Stimulated activated CD4-positive, alpha-beta T cell treated with anti-CD3 and anti-CD28 coated beads, Interleukin-1b, Interleukin-23, amount 100 ng/mL, for 1 hour (primary cell): ENCODE measurements at places on chromosomes 7 and 10.

DNA sequence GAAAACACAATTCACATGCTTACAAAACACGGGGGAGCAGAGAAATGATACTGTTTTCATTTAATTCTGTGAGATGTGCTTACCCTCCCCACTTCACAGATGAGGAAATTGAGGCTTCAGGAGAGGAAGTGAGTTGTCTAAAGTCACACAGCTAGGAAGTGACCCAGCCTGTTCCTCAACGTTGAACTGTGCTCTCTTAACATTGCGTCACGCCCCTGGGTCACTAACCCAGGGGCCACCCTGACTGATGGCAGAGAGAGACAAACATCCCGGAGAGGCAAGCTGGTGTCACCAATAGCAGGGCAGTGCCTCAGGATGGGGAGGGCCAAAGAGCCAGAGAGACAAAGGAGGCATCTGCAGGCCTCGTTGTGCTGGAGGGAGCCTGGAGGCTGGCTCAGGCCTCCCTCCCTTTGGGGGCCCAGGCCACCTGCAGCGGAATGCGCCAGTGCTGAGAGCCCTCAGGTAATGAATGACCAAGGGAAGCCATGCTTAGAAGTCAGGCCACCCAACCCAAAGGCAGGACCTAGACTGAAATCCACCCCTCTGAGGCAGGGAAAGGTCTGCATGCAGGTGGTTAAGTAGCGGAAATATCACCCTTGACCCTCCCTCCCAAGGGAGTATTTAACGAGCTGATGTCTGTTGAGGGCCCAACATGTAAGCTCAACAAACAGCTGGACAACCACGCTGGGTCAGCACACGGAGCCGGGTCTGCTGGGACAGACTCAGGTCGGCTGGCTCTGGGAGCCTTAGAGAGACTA, 81.3 kb downstream of the C10orf105 start:
- DNase-seq, result no peak

- no peak for DNase-seq
Observed at GRCh38 chr10:24929056-24929544, 23.3 kb downstream of the PRTFDC1 start.

GRCh38 chr7:98105942-98106544, 619 bp upstream of the LMTK2 start:
- no peak for DNase-seq

DNA sequence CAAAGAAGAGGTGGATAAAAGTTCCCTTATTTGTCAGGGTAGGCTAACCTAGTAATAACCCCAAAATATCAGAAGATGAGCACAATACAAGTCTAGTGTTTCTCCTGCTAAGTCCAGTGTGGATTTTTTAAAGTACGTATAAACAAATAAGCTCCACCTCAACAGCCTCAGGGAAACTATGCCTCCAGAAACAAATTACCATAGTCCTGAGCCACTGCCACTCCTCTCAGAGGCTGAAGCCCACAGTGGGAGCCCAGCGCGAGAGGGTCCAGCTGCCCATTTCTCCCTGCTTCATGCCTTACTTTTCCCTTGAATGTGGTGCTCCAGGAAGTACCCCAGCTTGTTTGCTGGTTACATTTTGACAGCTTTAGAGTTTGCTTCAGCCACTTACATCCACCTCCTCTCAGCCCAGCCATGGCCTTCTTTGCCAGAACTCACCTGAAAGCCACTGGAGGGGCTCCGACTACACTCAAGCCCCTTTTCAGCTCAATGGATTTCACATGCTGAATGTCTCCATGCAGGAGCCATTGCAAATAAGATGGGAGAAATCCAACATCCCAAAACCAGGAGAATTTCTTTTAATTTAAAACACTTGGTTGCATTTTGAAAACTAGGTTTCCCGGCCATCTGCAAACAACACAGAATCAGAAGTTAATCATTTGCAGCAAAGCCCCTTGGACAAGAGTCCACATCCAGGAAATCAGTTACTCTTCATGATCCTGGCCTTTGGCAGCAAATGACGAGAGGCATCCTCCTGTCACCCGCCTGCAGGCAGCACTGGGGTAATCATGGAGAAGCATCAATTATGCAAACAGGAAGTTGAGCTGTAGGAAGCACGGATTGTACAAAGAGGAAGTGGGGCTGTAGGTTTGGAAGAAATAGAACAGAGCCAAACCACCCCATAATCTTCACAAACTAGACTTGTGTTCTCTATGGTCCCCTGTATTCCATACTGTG, 138.1 kb downstream of the HERPUD2 start:
- DNase-seq, result no peak

GRCh38 chr10:32031424-32031823, 24.8 kb downstream of the KIF5B start:
- DNase-seq, result no peak

DNA sequence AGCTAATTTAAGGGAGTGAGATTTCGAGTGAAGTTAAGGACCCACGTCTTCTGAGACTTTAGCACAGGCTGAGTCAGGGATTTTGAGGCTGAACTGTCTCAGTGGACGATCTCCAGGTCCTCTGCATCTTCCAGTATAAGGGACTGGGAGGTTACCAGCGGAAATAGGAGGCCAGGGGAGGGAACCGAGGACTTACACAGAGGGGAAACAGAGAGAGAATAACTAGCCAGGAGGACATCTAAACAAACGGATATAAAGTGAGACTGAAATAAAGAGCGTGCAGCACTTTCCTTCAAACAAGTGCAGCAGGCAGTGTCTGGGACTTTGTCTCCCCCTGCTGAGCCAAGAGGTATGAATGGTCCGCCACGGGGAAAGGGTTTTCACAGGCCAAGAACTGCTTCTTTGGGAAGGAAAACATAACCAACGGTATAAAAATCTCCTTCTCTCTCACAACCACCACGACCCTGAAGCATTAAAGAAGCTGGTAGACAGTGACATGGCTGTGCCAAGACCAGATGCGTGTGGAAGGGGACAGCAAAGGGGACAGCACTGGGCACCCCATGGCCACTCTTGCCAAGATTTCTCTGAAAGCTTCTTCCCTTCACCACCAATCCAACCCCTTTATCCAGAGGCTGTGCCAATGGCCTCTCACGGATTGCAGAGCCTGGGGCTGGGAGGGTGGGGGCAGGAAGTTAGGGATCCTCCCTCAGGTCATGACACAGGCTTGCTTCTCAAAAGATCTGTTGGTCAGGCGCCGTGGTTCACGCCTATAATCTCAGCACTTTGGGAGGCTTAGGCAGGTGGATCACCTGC, 72.0 kb downstream of the SLC37A3 start:
- peak; percentile 17 for DNase-seq

DNA sequence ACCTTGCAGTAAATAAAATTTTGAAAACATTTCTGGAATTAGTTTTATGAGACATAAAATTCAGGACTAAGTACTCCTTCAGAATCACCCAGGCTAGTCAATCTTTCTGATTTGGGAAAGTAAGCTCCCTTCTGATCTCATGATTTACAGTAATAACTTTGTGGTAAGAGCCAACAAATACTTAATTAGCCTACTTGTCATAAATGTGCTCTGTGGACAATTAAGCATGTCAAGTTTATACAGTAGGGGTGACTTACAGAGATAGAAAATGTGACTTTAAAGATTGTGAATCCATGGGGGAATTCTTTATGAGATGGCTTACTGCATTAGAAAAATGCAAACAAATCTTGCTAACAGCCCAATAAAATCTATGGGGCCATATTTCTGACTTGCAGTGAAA, 616.9 kb upstream of the GHITM start:
- DNase-seq, result no peak

DNA sequence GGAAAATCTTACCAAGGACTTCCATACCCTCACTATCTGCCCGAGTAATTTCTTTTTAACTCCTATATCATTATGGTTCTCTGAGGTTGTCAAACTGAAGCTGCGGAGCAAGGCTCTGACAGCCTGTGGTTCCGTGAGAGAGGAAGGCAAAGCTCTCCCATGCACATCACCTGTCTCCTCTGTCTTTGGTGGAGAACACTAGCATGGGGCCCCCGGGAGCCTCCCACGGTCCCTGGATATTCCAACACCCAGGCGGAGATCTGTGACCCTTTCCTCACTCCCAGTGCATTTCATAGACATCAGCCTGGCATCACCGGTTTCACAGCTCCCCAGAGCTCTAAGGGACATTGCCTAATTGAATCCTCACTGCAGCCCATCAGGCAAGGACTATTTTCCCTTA, 10.4 kb downstream of the RBP4 start:
- no peak for DNase-seq

DNA sequence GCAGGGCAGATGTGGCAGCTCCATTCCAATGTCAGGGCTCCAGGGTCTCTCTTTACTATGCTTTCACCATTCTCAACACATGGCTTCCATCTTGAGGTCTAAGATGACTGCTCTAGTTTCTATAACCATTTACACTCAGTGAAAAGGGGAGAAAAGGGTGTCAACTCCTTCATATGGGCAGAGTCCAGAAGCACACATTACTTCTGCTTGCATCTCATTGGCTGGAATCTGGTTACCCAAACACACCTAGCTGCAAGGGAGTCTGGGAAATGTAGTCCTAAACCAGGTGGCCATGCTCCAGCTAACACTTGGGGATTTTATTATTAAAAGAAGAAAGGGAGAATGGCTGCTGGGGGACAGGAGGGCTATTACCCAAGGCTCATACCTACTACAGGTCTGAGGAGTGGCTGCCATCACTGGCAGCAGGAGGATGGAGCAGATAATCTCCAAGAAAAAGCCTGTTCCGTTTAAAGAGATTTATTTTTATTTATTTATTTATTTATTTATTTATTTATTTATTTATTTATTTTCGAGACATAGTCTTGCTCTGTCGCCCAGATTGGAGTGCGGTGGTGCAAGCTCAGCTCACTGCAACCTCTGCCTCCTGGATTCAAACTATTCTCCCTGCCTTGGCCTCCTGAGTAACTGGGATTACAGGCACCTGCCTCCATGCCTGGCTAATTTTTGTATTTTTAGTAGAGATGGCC, 29.1 kb upstream of the LBX1 start:
- no peak for DNase-seq

DNA sequence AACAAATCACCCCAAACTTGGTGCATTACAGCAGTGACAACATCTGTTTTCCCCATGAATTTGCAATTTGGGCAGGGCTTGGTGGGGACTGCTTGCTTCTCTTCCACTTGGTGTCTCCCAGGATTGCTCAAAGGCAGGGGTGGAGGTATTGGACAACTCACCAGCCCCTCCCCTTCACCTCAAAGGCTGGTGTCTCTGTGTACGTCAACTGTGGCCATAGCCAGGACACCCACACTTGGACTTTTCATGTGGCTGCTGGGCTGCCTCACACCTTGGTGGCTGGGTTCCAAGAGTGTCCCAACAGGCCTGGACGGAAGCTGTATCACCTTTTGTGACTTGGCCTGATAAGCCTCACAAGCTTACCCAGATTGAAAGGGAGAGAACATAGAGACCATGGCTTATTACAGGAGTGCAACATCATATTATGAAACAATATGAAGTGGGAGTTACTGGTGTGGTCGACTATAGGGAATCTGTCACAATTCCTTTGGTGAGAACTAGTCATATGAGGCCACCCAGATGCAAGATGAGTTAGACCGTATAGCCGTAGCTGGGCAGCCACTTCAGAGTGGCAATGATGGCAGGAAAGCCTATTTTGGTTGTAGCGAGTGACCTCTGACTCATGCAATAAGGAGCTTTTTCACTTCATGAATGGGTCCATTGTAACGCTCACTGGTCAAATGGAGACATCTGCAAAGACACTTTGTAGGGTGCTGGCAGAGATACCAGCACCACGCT, 187.6 kb upstream of the ITGB1 start:
- no peak for DNase-seq

DNA sequence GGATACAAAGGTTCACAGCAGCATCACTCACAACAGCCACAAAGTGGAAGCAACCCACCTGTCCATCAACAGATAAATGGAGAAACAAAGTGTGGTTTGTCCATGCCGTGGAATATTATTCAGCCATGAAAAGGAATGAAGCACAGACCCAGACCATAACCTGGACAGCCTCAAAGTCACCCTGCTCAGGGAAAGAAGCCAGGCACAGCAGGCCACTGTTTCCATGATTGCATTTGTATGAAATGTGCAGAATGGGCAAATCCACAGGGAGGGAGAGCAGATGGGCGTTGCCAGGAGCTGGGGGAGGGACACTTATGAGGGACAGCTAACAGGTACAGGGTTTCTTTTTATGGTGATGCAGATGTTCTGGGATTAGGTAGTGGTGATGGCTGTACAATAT, 30.3 kb downstream of the FOXL3 start:
- no peak for DNase-seq

GRCh38 chr7:141952461-141952860, 5.7 kb upstream of the CLEC5A start:
- DNase-seq, result no peak

DNA sequence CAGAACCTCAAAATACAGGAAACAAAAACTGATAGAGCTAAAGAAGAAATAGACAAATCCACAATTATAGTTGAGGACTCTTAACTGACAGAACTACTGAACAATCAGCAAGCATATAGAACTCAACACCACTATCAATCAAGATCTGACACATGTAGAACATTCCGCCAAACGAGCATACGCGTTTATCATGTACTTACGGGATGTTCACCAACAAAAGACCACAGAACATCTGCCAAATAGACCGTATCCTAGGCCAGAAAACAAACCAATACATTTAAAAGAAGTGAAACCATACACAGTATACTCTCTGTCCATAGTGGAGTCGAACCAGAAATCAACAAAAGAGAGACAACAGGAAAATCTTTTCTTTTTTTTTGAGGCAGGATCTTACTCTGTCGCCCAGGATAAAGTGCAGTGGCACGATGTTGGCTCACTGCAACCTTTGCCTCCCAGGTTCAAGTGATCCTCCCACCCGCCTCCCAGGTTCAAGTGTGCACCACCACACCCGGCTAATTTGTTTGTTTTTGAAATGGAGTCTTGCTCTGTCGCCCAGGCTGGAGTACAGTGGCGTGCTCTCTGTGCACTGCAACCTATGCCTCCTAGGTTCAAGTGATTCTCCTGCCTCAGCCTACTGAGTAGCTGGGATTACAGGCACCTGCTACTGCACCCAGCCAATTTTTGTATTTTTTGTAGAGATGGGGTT, 5.1 kb downstream of the GNA12 start:
- DNase-seq, result no peak

DNA sequence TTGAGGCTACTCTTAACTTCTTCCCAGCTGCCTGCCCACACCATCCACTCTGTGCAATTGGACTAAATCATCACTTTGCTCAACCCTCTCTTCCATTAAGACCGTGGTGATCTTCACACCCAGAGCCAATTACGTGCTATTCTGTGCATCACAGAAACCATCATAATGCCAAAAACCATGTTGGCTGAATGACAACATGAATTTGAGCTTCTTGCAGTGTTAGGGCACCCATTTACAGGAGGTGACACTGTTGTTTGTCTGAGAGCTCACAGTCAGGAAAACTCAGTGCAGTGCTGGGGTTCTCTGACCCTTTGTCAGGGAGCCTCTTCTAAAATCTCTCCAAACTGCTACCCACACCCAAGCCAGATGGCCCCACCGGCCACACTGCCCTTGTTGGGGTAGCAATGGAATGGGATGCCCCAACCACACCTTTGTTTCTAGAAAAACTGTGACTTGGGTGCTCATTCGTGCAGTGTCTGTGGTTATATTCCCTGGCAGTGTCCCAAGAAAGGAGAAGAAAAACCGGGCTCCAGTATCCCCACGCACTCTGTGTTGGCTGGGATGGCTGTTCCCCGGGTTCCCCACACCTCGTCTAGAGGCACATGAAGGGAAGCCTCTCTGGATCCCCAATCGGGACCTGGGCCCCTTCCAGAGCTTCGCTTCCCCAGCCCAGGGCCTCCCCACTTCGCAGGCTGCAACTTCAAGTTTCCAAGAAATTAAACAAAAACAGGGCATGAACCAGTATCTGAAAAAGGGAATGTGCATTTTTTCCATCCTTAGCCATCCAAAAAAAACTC, 2.0 kb upstream of the TNS3 start:
- no peak for DNase-seq
